ENCODE measurements at places on chromosomes 11 and 22.

DNA sequence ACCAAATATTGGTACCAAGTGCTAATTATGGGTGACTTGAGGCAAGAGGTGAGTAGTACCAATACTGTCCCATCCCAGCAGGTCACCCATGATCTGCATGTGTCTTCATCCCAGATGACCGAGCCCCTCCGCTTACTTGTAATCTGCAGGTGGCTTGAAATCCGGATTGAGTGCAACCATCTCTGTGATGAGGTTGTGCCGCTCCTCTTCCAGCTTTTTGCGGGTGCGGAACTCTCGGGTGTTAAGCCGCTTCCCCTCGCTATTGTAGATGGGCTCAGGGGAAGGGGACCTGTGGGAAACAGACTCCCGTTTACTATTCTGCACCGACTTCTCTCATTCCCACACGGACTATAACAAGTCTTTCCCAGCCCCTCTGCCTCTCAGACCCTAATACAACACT, 8.2 kb downstream of the SF1 start:
- H3K27ac ChIP-seq, result peak overlapping the region; percentile 89
- H3K4me1 ChIP-seq, result peaks cover 51% of the 10 kb centered on the region
- peaks cover 60% of the 10 kb centered on the region for H3K36me3 ChIP-seq
- no peak for DNase-seq
- H3K4me3 ChIP-seq, result peak overlapping the region; percentile 5

DNA sequence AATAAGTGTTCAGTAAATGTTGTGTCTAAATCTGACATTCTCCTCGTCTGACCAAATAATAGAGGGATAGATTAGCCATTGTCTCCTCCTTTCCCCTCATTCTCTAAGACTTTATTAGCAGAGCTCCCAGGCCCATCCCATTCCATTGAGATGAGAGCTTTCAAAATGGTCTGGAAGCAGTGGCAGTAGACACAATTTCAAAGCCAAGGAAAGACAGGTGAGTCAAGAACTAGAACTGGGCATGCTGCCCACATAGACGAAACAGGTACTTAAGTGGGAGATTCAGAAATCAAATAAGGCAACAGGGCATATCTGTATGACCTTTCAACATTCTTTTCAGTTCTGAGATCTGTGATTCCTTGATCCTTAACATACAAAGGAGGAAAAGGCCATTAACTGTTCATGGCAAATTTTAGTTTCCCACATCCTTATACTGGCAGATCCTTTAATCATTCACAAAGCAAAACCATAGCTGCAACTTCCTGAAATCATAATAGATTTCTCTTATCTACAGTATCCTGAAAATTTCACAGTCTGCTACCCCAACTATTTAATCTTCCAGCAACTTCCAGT, 96.6 kb upstream of the KCNA4 start:
- H3K27ac ChIP-seq, result no peak overlapping the region
- no peak overlapping the region for H3K4me3 ChIP-seq
- H3K27me3 ChIP-seq, result no peaks in the 10 kb centered on the region
- H3K4me1 ChIP-seq, result no peaks in the 10 kb centered on the region
- H3K36me3 ChIP-seq, result no peaks in the 10 kb centered on the region
- DNase-seq, result no peak

GRCh38 chr22:40401532-40401931, 31.1 kb downstream of the SGSM3 start:
- H3K27me3 ChIP-seq, result no peaks in the 10 kb centered on the region
- no peak for DNase-seq
- H3K27ac ChIP-seq, result peak overlapping the region; percentile 76
- peaks cover 18% of the 10 kb centered on the region for H3K36me3 ChIP-seq
- peak overlapping the region; percentile 34 for H3K4me3 ChIP-seq
- peaks cover 48% of the 10 kb centered on the region for H3K4me1 ChIP-seq

DNA sequence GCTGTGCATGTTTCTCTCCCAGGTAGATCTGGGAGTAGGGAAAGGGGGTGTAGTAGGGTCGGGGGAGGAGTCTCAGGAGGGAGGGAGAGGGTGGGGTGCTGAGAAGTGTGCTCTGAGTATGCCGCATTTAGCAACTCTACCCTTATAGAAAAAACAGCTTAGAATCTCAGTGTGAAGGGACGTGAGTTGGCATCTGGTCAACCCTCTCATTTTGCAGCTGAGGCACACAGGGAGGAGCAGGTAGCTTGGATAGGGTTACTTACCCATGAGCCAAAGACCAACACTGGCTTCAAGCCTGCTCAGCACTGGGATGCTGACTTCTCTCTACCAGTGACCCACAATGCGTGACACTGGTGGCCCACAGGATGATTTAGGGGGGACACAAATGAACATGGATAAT, 95.9 kb downstream of the FBXO7 start:
- no peak for DNase-seq
- H3K27ac ChIP-seq, result no peak overlapping the region
- peaks cover 2% of the 10 kb centered on the region for H3K36me3 ChIP-seq
- H3K4me1 ChIP-seq, result no peaks in the 10 kb centered on the region
- no peak overlapping the region for H3K4me3 ChIP-seq
- peaks cover 10% of the 10 kb centered on the region for H3K27me3 ChIP-seq

DNA sequence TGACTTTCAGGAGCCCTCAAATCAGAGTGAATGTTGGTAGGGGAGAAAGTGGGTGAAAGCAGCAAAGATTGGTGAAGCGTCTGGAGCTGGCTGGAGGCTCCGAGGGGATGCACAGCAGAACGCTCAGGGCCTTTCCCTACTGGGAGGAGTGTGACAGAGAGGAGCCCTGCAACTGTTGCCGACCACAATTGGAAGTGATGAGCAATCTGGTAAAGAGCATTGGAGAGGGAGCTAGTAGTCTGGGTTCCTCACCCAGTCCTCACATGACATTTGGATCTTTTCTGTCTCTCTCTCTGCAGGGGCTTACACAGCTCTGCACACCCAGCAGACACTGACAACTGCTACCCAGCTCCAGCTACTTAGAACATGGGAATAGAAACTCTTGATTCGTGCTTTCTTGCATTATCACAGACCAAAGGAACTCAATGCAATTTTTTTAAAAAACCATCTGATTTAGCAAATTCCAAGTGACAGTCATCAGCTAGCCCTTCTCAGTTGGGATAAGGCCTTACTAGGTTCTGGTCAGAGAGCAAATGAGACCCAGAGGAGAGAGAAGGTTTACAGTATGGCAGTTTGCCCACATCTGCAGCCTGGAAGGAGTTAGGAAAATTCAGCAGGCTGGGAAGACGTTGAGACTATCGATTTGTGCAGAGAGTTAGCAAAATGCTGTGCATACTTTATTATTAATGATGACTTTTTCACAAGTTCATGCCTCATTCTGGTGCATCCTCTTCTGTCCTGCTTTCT, 278.0 kb upstream of the PLET1 start:
- no peaks in the 10 kb centered on the region for H3K4me1 ChIP-seq
- no peaks in the 10 kb centered on the region for H3K36me3 ChIP-seq
- no peak for DNase-seq
- no peak overlapping the region for H3K4me3 ChIP-seq
- peaks cover 25% of the 10 kb centered on the region for H3K27me3 ChIP-seq

DNA sequence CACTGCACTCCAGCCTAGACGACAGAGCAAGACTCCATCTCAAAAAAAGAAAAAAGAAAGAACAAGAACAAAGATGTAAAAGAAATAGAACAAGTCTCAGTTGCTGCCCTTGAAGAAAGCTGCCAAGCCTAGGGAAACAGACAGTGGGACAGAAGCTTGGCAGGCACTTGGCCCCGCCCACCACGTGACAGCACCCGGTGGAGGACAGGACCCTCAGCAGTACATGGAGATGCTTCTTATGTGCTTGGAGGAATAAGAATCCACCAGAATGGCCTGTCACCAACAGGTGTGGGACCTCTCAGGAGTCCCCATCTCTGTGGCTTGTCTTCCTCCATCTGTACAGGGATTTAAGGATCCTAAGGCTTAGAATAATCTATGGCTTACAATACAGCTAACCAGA, 7.6 kb upstream of the TMPRSS6 start:
- no peak for DNase-seq
- no peak overlapping the region for H3K27ac ChIP-seq
- no peaks in the 10 kb centered on the region for H3K36me3 ChIP-seq
